ENCODE measurements at places on chromosomes 16 and 17. TPM values are rescaled to one million over a fixed set of nuclear protein-coding genes. Genes with fewer than 3 reads are reported as not detected.

The KRTAP9-8 gene
- not detected for total RNA-seq

The ERN1 gene
- 24.0 TPM for total RNA-seq

The KCNH6 gene
- not detected for total RNA-seq

The FBXL16 gene
- total RNA-seq, result 28.4 TPM

The PLLP gene
- 4.2 TPM for total RNA-seq

The TAX1BP3 gene
- 12.0 TPM for total RNA-seq

The TBC1D10B gene
- 32.9 TPM for total RNA-seq

The TUBG1 gene
- 12.7 TPM for total RNA-seq

The DNAAF1 gene
- total RNA-seq, result 0.18 TPM

The UTS2R gene
- not detected for total RNA-seq

The KRTAP4-4 gene
- total RNA-seq, result not detected

The CHST4 gene
- total RNA-seq, result not detected

The TBC1D28 gene
- total RNA-seq, result not detected

The CACNG3 gene
- not detected for total RNA-seq

The RBBP6 gene
- total RNA-seq, result 114 TPM

The KRT15 gene
- not detected for total RNA-seq

The TMC8 gene
- 370 TPM for total RNA-seq

The CLEC18B gene
- 4.2 TPM for total RNA-seq

The CD300E gene
- not detected for total RNA-seq

The CCDC154 gene
- 15.5 TPM for total RNA-seq

The AHSP gene
- total RNA-seq, result not detected

The MYH1 gene
- total RNA-seq, result not detected

The DHRS7C gene
- total RNA-seq, result not detected

The NHLRC4 gene
- total RNA-seq, result 4.7 TPM

The TMEM204 gene
- total RNA-seq, result 186 TPM

All from naive thymus-derived CD8-positive, alpha-beta T cell (primary cell).